ENCODE measurements at places on chromosomes 6 and 20.

DNA sequence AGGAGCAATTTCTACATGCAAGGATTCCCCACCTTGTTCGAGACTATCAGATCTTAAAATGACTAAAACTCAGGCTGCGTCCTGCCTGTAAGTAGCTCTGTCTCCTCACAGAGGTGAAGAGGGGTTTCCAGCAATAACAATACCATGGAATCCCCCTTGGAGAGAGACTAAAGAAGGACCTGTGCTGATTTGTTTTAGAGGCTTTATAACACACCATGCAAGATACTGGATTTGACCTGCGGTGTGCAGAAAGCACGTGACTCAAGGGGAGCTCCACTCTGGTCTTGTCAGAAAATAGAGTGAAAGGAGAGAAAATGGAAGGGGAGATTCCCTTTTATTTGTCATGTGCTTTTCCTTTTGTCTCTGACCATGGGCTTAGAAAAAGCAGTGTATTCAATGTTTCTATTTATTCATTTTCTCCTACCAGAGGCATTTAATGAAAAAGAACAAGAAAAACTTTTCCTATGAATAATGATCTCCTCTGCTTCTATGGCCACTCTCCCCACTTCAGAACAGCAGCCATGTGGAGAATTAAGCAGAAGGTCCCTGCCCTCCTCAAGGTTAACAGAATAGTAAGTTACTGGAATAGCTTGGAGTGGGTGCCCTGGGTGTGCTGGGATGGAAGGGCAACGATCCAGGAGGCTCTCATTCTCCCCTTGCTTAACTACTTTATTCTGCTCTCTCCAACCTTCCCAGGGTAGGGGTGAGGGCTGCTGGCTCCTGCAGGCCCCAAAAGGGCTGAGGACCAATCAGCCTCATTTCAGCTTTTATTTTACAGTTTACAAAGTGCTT lies 19.2 kb upstream of the MRPS10 start:
- no peak for DNase-seq

DNA sequence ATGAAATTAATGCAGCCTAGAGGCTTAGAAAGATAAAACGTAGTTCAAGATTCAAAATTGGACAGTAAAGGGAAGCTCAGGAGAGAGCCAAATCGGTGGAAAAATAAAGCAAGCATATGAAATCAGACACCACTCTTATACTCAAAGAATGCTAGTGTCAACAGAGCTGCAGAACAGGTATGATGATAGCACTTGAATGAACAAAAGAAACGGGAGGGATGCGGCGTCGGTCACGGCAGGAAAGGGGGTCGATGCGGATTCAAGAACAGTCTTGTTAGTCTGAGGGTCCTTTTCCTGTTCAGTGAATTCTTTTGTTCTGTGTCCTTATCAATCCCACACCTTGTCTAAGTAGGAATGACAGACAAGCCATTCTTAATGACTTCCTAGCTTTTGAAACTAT lies 114.4 kb downstream of the FOXC1 start:
- DNase-seq = no peak

- no peak for DNase-seq
Measured at GRCh38 chr20:37506152-37506725, 14.8 kb upstream of the NNAT start.

GRCh38 chr20:63095718-63096654 lies 89.2 kb upstream of the BHLHE23 start:
- no peak for DNase-seq

DNA sequence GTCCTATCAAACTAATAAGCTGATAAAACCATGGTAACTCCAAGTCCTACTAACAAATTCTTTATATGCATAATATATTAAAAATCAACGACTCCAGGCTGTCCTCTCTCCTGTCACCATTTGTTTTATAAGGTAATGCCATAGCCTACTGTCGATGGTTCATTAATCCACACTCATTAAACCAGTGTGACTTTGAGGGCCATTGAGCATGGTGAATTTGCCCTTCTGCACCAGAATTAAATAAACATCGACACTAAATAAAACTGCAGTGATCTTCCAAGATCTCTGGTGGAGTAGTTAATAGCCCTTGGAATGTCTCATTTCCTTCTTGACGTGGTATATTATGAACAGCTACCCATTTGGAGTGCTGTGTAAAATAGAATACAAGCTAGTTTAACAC lies 358.5 kb downstream of the CBLN4 start:
- no peak for DNase-seq

DNA sequence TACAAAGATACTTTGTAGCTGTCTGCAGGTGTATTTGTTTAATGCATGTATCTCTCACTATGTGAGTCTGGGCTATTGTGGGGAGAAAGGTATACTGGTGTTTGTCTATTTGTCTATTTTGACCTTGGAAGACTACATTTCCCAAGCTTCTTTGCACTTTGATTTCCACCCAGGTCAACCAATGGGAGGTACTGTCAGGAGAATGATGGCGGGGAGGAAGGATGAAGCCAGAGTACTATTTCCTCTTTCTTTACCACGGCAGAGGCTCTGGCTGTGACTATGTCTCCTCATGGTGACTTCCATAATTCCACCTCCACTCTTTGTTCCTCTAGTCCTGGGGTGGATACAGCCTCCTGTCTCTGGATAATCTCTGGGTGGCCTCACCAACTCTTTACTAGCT lies 23.1 kb downstream of the LBP start:
- no peak for DNase-seq

DNA sequence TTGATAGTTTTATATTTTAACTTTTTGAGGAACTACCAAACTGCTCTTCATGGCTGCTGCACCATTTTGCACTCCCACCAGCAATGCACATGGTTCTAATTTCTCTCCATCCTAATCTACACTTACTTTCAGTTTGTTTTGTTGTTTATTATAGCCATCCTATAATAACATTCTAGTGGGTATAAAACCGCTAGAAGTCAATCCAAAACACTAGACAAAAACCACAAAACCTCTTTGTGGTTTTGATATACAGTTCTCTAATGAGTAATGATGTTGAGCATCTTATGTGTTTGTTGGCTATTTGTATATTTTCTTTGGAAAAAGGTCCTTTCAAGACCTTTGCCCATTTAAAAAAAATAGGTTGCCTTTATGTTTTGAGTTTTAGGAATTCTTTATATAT lies 5.6 kb downstream of the RPP21 start:
- peak; percentile 19 for DNase-seq

DNA sequence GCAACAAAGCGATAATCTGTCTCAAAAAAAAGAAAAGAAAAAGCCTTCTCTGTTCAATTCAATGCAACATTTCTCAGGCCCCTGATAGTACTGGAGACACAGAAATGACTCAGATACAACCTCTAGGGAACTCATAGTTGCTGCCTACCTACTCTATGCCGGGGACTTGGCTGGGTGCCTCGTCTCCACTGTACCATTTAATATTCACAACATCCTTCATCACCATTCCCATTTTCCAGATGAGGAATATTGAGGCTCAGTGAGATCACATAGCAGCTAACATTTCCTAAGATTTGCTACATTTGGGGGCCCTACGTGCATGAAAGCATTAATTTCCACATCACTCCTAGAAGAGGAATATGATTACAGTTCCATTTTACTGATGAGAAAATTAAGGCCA lies 7.5 kb downstream of the NOL4L start:
- DNase-seq = no peak

DNA sequence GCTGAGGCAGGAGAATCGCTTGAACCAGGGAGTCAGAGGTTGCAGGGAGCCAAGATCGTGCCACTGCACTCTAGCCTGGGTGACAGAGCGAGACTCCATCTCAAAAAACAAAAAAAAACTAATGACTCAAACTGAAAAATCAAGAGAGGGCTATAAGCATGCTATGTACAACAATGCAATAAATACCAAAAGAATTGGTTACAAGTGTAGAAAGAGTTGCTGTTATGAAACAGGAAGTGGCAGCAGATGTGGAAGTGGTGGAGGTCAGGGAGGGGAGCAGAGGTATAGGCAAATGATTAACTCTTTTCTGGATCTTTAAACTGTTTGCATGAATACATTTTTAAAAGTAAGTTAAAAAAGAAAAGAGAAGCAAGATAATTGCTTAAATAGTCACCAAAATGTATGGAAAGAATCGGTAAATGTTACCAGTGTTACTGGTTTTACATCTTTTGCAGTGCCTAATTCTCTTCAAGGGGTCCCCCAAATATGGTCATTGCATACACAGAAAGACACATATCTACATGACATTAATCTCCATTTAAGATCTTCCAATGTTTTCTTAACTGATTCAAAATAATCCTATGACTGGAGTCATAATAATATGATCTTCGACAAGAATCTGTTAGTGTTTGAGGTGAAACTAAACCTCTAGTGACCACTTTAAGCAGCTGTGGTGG lies 15.0 kb downstream of the CALHM6 start:
- DNase-seq = peak; percentile 69

GRCh38 chr6:29864037-29864810 lies 36.6 kb downstream of the HLA-G start:
- DNase-seq = no peak

GRCh38 chr6:158376631-158377081 lies 64.4 kb downstream of the TULP4 start:
- DNase-seq = no peak

GRCh38 chr6:82836022-82836575 lies 229.5 kb downstream of the UBE3D start:
- no peak for DNase-seq

GRCh38 chr6:9140951-9141460 lies 705.7 kb upstream of the SLC35B3 start:
- DNase-seq = no peak

DNA sequence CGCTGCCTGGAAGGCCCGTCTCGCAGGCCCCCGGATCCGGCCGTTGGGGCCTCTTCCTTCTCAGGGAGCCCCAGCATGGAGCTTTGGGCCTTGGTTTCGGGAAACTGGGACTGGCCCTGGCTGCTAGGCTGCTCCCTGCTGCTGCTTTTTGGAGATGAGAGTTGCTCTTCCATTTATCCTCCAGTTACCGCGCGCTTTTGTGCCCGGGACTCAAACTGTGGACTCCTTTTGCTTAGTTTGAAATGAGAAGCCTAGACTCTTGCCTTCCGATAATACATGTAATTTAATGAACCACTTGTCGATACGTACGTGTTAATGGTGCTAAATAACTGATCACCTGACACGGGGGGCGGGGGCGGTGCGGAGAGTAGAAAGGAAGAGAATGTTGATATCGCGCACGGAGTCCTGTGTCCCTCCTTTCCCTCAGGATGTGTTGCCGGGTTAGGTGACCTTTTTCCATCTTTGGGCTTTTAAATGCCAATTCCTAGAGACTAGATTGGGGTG lies 968 bp downstream of the PHF3 start:
- peak; percentile 54 for DNase-seq

DNA sequence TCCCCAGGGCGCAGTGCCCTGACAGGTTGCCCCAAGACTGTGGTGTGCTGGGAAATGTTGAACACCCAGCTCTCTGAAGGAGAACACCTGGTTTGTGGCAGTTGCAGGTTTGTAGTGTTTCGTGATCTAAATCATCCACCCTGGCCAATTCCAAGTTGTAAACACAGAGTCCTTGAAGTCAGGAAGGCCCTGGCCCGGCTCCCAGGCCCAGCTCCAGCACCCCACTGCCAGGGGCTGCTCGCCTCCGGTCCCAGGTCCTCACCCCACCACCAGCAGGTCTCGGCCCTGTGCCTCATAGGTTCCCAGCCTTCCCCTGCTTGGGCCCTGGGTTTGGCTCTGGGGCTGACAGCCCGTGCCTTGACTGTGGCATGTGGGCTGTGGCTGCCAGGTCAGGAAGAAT lies 121.4 kb upstream of the MLN start:
- no peak for DNase-seq

DNA sequence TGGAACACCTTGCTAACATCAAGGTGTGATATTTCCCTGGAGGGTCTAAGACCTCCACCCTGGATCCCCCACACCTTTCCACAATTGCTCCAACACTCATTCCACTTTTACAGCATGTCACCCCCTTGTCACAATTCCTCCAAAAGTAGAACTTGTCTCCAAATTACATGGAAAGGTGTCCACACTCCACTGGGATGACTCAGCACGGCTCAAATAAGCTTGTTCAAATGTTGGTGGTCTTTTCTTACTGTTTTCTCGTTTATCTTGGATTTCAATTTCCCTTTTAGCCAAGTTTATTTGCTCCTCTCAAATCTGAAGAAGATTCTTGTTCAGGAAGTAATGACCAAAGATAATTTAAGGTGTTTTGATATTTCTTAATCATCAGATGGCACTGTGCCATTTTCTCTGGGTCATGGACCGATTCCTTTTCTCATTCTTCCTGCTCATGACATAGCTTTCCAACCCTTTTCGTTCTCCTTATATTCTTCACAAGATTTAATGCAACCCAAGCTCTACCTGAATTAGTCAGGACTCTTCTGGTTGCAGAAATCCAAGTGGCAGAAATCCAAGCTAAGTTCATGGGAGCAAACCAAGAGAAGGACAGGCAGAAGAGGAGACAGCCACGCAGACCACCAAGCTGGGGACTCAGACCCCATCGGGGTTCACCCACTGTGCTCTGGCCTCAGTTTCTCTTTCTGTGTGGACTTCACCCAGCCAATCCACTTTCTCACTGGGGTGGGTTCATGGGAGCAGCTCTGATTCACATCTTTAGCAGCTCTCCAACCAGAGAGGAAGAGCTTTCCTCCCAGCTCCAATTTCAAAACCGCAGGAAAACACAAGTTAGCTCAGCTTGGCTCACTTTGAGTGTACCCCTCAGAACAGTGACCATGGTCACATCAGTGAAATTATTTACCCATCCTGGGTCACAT lies 110.5 kb upstream of the CDYL start:
- no peak for DNase-seq

DNA sequence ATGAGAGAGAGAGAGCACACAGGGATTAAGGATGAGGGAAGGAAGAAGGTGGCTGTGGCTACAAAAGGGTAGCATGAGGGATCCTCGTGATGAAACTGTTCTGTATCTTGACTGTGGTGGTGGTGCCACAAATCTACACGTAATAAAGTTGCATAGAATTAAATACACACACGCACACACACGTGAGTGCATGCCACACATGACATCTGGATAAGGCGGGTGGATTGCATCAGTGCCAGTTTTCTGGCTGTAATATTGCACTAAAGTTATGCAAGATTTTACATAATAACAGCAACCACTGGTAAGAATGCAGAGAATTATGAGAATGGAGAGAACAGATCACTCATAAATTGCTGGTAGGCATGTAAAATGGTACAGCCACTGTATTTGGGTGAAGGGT lies 16.9 kb upstream of the STK35 start:
- DNase-seq = peak; percentile 8

GRCh38 chr6:47438481-47439347 lies 38.9 kb upstream of the CD2AP start:
- no peak for DNase-seq

GRCh38 chr6:130683761-130684517 lies 143.3 kb upstream of the SMLR1 start:
- peak; percentile 5 for DNase-seq

- no peak for DNase-seq
Measured at GRCh38 chr6:57143690-57144089, 28.4 kb upstream of the BAG2 start.
